Natural killer cell (primary cell): ENCODE measurements at places on chromosomes 1 and 21.

DNA sequence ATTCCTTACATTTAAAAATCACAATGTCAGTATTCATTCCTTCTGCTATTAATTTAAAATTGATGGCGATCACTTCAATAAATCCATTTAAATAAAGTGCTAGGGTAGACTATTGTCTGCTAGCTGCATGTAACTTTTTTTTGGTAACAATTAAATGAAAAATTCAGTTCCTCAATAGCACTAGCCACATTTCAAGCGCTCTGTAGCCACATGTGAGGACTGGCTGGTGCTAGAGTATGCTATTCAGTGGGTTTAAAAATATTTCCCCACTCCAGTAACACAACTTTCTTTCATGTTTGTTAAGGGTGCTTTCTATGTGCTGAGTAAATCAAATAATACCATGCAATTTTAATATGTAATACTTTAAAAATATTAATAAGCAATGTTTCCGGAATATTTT, 108.2 kb downstream of the LTN1 start:
- no peak for DNase-seq

- peak; percentile 10 for DNase-seq
These were observed 31.8 kb downstream of the SDCCAG8 start for GRCh38 chr1:243287652-243288051.

GRCh38 chr1:90834354-90834885, 117.3 kb upstream of the BARHL2 start:
- DNase-seq, result no peak

DNA sequence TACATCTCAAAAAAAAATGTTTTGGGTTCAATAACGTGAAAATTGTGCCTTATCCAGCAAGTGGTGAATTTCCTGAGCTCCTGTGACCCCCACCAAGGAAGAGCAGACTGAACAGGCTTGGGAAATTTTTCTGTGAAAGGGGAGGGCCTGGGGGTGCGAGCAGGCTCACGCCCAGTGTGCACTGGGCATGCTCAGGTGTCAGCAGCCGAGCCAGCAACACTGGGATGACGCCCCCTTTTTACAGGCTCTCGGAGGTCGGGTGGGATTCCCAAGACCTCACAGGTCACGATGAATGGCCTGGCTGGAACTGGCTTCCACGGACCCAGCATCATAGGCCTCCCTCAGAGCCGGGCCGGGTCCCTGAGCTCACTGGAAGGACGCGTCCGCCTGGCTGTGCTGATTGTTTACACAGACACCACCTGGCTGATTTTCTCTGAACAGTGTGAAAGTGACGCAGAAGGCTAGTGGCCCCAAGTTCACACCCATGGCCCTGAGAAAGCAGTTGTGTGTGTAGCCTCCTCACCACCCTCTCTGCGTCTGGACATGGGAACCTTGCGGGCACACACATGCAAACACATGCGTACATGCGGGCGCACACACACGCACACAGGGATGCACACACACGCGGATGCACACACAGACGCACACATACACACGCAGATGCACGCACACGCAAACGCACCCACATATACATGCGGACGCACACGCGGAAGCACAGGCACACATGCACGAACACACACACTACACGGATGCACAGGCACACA, 9.2 kb downstream of the CSTB start:
- DNase-seq, result no peak

DNA sequence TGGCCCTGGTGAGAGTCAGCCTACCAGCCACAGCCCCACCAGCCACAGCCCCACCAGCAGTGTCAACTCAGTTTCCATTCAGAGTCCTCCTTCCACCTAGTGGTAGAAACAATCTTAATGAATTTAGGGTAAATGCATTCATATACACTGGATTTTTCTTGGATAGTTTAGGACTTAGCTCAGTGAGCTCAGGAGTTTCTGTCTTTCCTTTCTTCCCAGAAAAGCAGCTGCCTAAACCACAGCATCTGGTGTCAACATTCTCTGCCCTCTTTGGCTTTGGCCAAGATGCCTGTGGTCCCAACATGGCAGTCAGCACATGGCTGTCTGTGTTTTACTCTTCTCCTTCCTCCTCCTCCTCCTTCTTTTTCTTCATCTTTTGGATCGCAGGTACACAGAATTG, 94.0 kb downstream of the CLIC6 start:
- no peak for DNase-seq

GRCh38 chr1:208977638-208978256, 605.8 kb upstream of the CAMK1G start:
- no peak for DNase-seq

GRCh38 chr1:29354511-29355098, 118.3 kb downstream of the PTPRU start:
- no peak for DNase-seq

DNA sequence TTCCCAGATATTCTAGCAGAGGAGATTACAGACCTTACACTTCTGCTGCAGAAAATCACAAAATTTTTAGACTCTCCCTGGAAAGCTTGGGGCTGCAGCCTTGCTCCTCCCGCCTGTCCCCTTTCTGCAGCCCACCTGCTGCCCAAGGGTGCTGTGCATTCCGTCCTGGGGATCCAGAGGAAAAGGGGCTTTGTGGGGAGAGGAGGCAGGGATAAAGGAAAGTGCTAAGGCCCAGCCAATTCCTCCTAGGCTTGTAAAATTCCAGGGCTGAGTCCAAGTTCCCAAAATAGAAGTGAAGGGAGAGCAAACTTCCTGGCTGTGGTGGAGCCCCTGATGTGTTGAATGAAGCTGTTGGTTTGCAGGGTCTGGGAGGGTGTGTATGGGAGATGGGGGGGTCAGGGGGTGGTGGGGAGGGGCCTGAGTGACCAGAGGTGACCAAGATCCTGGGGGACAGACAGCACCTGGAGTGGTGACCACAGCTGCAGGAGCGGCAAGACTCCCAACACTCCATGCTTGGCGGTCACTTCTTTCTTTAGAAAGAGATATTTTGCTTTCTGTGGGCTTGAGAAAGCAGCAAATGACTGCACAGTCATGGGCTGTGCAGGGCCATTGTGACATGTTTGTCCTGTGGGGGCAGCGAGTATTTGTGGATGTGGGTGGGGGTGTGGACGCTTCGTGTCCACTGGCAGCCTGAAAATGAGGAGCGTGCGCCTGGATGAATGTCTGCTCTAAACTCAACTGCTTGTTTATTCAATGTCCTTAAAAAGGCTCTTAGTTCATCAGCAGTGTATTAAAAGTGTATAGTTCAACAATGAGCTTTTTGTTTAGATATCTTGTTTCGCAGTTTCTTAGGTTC, 68.4 kb downstream of the TLR5 start:
- no peak for DNase-seq

- no peak for DNase-seq
These were observed 1359.1 kb upstream of the ADGRL2 start for GRCh38 chr1:80441664-80442063.

DNA sequence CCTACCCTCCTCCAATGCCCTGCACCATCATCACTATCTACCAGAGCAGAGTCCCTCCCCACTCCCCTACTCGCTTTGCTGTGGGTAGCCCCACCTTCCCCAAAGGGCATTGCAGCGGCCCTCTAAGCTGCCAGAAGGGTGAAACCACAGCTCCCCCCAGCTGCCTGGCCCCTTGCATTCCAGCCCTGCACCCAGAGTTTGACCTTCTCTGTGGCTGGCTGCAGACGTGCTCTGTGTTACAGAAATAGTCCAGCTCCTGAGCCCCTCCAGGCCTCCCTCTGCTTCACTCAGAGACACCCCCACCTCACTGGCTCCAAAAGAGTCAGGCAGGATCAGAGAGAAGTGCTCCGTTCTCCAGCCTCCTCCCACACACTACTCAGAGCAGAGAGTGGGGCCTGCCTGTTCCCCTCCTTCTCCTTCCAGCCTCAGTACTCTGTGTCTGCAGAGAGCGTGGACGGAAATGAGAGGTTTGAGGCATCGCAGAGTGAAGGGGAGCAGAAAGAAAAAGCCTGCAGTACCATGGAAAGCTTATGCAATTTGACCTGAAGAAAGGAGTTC, 63.2 kb downstream of the PLEKHA6 start:
- no peak for DNase-seq

DNA sequence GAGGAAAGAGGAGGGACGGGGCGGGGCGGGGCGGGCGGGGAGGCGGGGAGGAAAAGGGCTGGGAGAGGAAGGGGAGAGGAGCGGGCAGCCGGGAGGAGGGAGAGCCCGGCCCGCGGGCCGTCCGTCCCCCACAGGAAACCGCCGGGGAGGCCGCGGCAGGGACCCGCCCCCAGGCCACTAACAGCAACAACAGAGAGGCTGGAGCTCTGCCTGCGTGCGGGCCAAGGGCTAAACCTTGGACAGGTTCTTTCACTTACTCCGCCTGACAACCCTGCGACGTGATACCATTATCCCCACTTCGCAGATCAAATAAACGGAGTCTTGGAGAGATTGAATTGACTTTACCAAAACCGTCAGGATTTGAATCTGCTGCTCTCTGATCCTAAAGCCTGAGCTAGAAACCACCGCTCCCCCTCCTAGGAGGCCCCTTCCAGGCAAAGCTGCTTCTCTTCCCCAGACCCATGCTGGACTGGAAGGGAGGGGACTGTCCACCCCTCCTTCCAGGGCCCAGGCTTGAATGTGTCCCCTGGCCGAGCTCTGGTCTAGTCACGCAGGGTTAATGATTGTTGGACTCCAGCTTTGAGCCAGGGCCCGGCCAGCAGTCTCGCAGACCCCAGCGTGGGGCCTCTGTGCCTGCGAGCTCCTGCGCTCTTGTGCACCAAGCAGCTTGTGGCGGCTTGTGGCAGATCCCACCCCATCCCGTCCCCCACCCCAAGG, at the start of gene EVA1B:
EVA1B (minus strand) TSS at position 10 of the 717 bp plus-strand sequence. CDS start 608 bp downstream, outside the sequence.
- DNase-seq, result peak; percentile 48

GRCh38 chr1:212955961-212956620, 5.8 kb downstream of the VASH2 start:
- DNase-seq, result no peak

DNA sequence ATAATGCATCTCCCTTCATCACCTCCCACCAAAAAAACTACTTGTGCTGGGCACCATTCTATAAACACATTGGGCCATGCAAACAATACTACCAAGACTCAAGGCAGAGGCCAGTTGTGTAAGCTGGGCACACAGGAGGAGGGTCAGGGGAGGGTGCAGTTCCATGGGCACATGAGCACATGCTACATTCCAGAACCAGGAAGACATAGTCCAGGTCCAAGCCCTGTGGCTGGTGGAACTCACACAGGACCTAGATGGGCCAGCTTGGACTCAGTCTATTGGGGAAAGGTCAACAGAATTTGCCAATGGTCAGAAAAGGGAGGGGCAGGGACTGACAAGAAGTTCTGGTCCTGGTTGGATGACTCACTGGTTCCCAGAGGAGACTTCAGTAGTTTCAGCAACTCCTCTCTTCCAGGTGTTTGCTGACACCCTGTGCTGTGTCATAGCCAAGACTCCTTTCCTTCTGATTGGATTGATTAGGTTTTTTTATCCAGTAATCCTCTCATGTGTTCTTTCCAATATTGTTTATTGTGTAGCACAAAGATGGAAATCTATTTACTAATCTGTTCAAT, 249.7 kb downstream of the C1orf94 start:
- DNase-seq, result no peak

- no peak for DNase-seq
These were observed 3.0 kb downstream of the PRKCZ start for GRCh38 chr1:2053217-2053616.

DNA sequence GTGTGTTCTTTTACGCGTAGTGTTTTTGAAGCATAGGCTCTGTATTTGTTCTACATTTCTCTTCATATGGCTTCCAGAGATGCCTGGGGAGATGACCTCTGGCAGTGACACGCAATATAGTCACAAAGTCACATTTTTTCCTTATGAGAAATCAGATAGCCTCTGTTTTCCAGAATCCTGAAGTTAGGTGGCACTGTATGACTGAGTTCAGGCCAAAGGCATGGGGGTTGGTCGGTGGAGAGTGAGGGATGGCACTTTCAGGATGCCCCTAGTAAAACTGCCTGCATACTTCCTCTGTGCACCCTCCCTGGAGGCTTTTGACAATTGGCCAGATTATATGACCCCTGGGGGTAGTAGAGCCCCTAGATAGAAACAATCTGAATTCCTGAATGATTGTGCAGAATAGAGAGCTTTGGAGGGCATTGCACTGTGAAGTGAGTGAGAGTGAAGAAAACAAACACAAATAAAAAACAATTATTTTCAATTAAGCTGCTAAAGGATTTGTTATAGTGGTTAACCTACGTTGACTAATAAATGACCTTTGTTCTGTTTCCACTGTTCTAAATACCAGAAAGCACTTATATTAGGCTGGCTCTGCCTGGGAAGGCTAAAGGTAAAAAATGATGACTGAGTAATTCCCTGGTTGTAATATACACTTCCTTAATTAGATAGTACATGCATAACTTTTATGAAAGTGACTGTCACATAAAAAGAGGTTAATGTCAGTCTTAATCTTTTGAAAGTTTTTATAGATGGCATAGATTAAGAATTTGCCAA, 1660.8 kb downstream of the PLA2G4A start:
- DNase-seq, result no peak
